ENCODE measurements at places on chromosomes 7 and 10.

- DNase-seq = no peak
Observed at GRCh38 chr7:55052741-55053427, 34.1 kb downstream of the EGFR start.

DNA sequence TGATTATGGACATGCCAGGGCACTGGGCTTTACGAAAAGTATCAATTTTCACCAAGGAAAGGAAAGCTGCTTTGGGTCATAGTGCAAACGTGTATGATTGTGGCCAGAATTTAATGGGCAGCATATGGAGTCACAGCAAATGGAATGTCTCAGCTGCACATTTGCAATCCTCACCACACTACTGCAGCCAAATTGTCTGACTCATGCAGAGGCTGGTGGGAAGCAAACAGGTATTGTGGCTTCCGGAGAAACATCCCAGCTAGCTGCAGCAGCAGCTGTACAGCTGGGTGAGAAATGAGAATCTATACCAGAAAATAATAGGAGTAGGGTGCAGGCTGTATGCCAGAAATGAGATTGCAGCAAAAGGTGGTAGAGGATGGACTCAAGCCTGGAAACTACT, 374.7 kb upstream of the VWC2 start:
- DNase-seq = no peak

- DNase-seq = no peak
Observed at GRCh38 chr7:44212581-44213184, 11.9 kb downstream of the YKT6 start.

GRCh38 chr7:2420216-2420933, 17.0 kb downstream of the CHST12 start:
- no peak for DNase-seq

DNA sequence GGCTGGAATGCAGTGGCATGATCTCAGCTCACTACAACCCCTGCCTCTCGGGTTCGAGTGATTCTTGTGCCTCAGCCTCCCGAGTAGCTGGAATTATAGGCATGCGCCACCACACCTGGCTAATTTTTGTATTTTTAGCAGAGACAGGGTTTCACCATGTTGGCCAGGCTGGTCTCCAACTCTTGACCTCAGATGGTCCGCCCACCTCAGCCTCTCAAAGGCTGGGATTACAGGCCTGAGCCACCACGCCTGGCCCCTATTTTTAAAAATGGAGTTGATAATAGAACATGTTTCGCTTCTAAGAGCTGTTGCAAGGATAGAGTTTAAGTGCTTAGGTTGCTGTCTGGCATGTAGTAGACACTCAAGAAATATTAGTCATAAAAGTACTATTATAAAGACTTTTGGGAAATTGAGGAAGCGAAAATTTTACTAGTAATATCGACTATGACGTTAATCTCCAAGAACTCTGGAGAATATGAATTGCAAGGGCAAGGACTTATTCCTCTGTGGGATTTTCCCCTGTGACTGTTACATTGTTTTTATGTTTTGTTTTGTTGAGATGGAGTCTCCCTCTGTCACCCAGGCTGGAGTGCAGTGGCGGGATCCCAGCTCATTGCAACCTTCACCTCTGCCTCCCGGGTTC, 7.9 kb downstream of the GTF2I start:
- DNase-seq = no peak

DNA sequence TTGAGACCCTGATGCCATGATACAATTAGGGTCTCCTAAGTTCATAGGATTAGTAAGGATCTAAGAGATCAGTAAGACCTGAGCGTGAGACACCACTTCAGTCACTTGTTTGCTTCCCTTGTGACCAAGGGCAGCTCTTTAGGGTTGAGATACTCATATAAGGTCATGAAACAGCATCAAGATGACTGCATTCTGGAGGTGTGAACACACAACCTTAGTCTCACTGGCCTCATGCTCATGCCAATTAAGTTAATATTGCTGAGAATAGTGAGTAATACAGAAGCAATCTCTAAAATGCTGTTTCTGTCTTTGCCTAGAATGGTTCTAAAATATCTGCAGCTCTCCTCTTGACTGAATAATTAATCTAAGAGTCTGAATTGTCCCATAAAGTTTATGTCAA, 39.6 kb upstream of the KLHL7 start:
- DNase-seq = no peak

DNA sequence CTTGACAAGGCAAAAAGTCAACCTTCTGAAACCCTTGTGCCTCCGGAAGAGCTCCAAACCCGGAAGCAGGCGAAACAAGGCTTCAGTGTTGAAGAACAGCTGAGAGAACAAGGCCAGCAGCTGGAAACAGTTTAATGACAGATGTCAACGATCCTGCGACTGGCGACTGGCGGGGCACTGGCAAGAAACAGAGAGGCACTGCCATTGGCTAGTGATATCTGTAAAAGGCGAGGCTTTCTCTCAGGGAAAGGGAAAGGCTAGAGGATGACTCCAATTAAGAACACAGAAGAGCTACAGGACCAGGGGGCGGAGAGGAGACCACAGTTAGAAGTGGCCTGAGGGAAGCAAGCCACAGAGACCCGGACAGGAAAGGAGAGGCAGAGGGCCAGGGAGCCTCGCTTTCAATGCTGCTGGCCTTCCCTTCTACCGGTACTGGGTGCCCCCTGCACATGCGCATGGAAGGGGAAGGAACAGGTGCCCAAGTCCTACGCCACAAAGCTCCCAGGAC, 19.4 kb downstream of the ITGB1 start:
- peak; percentile 17 for DNase-seq

GRCh38 chr7:159172400-159172799, 27.7 kb upstream of the VIPR2 start:
- DNase-seq = no peak

GRCh38 chr10:94443047-94443446, 40.7 kb downstream of the TBC1D12 start:
- no peak for DNase-seq

DNA sequence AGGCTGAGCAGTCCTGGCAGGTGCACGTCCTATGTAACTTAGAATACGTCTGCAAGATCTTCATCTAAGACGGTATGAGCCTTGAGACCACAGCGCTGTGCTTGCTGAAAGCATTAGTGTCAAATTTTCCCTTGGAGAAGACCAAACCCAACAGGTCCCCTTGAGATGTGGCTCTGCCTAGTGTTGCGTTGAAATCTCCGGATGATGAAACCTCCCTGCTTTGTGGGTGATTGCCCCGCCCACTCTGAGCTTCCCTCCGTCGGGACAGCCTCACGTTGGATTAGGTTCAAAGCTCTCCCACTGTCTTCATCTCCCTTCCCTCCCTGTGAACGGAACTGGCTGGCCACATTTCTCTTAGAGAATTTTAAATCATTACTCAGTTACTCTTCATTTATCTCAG, 102.0 kb downstream of the ADARB2 start:
- DNase-seq = no peak

GRCh38 chr7:19692111-19692828, 16.6 kb downstream of the POLR1F start:
- no peak for DNase-seq

- DNase-seq = no peak
Observed at GRCh38 chr10:28248092-28248491, 54.8 kb downstream of the MPP7 start.

DNA sequence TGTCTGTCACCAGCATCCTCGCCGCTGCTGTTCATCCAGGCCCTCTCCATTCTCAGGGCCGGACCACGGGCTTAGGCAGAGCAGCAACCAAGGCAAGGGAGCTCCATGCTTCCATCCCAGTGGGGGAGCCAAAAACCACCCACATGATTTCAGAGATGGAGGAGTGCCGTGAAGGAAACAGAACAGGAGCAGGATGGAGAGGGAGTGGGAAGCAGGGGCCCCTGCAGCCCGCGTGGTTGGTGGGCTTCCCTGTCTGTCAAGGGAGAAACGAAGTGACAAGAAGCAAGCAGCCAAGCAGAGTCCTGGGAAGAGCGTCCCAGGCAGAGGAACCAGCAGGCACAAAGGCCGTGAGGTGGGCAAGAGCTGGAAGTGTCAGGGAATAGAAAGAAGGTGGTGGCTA, 95.7 kb downstream of the SLIT1 start:
- no peak for DNase-seq

GRCh38 chr7:102979670-102980069, 66.9 kb downstream of the LRRC17 start:
- no peak for DNase-seq

GRCh38 chr10:98047009-98047741, 16.8 kb upstream of the CRTAC1 start:
- DNase-seq = no peak

DNA sequence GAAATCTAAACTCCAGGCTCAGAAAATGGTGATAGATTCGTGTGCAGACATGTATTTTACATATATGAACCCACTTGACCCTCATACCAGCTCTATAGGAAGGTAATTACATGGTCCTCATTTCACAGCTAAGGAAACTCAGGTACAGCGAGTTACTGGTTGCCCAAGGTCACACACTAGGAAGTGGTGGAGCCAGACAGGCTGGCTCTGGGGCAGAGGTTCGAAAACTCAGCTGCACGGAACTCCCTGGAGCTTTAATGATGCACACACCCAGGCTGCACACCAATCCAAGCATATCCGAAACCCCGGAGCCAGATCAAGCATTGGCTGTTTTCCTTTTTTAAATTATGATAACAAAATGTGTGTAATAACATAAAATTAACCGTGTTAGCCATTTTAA, 172.4 kb downstream of the COBL start:
- DNase-seq = no peak

DNA sequence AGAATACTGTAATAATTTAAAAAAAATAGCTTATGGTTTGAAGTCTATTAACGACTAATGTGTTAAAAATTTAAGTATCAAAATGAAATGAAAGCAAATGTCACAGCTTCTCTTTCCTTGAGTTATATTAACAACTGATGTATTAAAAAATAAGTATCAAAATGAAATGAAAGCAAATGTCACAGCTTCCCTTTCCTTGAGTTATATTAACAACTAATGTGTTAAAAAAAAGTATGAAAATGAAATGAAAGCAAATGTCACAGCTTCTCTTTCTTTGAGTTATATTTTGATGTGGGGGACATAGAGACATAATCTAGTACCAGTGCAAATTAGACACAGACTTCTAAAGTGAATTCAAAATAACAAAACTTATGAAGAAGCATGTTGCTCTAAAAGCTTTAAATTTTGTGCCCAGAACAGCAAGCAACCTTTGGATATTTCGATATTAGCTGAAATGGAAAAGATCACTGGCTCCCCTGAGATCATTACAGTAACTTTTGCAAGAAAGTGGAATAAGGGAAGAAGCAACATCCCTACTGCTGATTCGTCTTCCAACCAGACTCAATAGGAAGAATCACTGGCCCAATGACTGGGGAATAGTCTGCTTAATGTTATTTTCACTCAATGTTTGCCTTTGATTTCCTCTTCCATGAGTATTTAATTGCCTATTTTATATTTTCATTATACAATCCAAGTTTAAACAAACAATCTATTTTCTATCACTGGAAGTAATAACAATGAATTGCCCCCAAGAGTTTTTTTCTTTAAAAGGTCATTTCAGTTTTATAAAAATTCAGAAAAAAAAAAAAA, 8.0 kb downstream of the SKAP2 start:
- DNase-seq = no peak

- no peak for DNase-seq
Observed at GRCh38 chr7:157775021-157775559, 438.3 kb downstream of the DNAJB6 start.

GRCh38 chr7:20301311-20301939, 29.3 kb upstream of the ITGB8 start:
- no peak for DNase-seq

- no peak for DNase-seq
Observed at GRCh38 chr7:38223306-38223705, 45.3 kb downstream of the STARD3NL start.

- no peak for DNase-seq
Observed at GRCh38 chr7:151490456-151491105, 29.1 kb downstream of the RHEB start.

GRCh38 chr7:115363916-115364315, 442.0 kb downstream of the MDFIC start:
- DNase-seq = no peak

- DNase-seq = no peak
Observed at GRCh38 chr7:18995811-18996426, 121.5 kb downstream of the TWIST1 start.

DNA sequence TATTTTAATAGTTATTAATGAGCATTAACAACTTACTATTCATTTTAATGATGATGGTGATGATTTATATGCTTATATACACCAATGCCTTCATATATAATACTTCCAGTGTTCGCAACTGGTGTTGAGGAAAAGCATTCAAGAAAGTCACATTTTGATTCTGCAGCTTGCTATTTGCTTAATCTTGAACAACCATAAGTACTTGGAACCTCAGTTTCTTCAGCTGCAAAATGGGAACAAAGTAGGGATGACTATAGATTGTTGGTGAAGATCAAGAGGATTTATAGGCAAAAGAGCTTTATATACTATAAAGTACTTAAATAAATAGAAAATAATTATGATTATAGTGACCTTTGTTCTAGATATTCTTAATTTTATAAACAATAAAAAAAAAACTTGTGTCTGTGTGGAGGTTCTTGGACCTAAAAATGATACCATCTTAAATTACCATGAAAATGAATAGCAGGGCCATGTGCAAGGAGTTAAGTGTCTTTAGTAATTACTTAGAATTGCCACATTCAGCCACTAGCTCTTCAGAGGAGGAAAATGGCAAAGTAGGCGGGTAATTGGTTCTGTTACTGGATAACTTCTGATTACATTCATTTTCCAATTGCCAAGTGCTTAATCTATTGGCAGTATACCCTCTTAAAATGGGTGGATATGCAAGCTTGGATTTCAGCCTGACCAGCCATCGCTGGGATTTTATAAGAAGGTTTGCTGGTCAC, 4.5 kb downstream of the ARID5B start:
- no peak for DNase-seq

GRCh38 chr7:27141137-27141922, 2.2 kb downstream of the HOXA5 start:
- DNase-seq = no peak

GRCh38 chr7:23472956-23473843, 2.9 kb upstream of the IGF2BP3 start:
- peak; percentile 2 for DNase-seq

GRCh38 chr10:123530166-123530870, 135.8 kb upstream of the GPR26 start:
- no peak for DNase-seq

DNA sequence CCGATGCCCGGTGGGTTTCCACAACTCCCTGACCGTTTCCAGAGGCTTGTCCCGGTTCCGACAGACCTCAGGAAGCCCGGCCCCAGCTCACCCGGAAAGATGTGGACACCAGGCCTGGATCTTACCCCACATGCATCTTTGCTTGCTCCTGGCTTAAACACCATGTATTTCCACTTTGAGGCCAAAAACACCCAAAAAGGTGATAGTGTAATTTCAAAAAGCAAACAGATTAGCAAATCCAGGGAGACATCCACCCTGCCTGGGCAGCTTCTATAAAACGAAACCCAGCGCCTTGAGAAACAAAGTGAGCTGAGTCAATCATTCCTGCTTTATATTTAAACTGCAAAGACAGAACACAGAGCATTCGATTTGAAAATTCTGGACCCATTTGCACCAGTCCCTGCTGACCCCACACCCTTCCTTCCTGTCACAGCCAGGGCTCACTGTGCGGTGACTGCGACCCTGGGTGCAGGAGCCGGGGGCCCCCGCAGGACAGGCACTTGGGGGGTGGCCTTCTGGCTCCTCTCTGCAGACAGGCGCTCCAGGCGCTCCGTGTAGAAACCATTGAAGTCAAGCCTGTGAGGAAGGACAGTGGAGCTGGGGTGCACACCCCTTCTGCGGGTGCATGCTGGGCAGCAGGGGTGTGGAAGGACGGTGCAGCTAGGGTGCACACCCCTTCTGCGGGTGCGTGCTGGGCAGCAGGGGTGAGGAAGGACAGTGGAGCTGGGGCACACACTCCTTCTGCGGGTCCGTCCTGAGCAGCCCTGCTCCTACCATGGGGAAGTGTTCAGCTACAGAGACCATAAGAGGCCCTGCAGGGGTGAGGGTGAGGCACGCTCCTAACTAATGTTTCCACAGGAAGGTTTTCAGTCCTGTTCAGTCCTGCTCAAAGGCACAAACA, 2.9 kb upstream of the ADAM8 start:
- no peak for DNase-seq
